ENCODE measurements at places on chromosomes 6 and 20.

DNA sequence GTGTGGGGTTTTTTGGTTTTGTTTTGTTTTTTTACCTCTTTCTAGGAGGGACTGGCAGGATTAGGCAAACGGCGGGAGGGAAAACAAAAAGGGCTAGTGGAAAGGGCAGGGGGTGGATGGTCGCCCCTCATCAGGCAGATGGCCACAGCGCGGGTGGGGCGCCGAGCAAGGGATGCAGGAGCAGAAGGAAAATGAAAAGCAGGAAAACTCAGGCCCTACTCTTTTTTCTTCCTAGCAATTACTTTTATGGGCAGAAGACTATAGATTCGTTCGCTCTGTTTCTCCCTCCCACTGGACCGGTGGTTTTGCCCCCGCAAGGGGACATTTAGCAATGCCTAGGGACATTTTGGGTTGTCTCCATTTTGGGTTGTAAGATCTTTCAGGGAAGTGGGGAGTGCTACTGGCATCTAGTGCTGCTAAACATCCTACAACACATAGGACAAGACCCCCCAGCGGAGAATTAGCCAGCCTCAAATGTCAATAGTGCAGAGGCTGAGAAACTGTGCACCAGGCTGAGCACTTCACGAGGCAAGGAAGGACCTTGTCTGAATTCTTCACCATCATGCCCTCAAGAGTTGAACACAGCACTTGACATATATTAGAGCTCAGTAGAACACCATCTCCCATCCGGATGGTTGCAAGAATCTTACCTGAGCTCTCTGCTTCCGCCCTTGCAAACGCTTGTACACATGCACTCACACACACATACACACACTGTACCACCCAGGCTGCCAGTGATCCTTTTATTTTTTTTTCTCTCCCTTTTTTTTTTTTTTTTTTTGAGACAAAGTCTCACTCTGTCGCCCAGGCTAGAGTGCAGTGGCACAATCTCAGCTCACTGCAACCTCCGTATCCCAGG, 4.8 kb upstream of the ZMYND8 start:
- DNase-seq: no peak

- no peak for DNase-seq
Measured at GRCh38 chr6:137795501-137795900, 71.6 kb upstream of the TNFAIP3 start.

- DNase-seq: no peak
Measured at GRCh38 chr6:129632172-129632613, 77.8 kb downstream of the ARHGAP18 start.

DNA sequence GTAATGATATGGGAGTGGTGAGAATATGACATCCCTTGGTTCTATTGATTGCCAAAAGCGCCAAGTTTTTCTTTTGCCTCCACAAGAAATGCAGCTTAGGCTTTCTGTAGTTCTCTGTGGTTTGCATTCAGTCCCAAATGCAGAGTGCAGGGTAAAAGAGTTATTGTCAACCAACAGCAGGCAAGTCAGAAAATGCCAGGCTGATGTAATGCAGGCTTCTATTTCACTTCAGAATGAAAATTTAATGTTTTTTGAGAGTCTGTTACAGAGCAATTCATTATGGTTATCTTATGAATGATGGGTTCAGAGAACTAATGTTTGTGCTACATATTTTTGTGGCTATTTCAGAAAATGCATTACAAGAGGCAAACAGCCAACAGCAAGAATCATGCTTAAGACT, 293.5 kb downstream of the CENPW start:
- no peak for DNase-seq

DNA sequence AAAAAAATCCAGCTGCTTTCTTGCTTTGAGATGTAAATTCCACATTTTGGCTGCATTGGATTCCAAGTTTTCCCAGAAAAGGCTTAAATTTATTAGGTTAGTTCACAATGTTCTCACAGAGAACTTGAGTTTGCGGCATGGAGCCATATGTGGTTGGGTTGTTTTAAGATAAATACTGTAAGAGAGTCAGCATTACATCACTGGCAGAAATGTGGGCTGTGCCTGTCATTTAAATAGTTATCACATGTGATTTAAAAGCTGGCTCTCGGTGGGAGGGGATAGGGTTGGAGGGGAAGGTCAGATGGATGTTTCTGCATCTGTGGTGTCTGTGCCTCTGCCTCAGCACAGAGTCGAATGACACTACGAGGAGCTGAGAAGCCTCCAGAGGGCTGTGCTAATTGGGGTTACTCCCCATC, 73.8 kb upstream of the SCP2D1 start:
- peak; percentile 3 for DNase-seq

DNA sequence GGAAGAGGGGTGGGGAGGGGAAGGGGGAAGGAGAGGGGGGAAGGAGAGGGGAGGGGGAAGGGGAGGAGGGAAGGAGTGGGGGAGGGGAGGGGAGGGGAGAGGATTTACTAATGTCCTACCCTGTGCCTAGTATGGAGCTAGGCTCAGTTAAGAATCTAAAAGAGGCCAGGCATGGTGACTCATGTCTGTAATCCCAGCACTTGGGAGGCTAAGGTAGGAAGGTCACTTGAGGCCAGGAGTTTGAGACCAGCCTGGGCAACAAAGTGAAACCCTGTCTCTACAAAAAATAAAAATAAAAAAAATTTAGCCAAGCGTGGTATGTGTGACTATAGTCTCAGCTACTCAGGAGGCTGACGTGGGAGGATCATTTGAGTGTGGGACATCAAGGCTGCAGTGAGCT, 13.0 kb downstream of the UBE2J1 start:
- DNase-seq: no peak

DNA sequence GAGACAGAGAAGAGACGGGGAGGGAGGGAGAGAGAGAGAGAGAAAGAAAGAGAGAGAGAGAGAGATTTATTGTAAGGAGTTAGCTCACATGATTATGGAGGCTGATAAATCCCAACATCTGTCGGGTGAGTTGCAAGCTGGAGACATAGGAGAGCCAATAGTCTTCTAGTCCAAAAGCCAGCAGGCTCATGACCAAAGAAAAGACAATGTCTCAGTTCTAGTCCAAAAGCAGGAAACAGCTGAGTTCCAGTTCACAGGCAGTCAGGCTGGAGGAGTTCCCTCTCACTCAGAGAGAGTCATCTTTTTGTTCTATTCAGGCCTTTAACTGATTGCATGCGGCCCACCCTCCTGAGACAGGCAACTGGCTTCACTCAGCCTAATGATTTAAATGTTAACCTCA, 416.6 kb downstream of the PREX1 start:
- no peak for DNase-seq

DNA sequence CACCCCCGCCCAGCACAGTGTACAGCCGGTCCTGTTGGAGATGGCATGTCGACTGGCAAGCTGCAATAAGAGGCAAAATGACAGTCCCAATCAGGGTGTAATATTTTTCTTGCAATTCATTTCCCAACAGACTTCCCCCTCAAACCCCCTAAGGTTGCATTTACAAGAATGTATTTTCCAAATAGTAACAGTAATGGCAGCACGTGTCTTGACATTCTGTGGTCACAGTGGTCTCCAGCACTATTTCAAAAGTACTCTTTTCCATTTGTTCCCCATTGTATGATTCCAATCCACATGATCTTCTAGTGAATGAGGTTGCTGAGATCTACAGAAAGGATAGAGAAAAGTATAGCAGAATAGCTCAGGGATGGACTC, 97.8 kb upstream of the CARMIL1 start:
- no peak for DNase-seq

DNA sequence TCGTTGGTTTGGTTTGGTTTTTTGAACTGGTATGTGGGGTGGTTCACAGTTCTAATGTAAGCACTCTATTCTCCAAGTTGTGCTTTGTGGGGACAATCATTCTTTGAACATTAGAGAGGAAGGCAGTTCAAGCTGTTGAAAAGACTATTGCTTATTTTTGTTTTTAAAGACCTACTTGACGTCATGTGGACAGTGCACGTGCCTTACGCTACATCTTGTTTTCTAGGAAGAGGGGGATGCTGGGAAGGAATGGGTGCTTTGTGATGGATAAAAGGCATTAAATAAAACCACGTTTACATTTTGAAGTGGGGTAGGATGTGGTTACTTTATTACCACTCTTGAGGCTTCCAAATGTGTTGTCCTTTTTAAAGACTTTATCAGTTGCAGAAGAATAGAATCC, 168.0 kb downstream of the ZMYND8 start:
- no peak for DNase-seq

- no peak for DNase-seq
Measured at GRCh38 chr6:92408350-92408749, 1011.0 kb downstream of the EPHA7 start.

DNA sequence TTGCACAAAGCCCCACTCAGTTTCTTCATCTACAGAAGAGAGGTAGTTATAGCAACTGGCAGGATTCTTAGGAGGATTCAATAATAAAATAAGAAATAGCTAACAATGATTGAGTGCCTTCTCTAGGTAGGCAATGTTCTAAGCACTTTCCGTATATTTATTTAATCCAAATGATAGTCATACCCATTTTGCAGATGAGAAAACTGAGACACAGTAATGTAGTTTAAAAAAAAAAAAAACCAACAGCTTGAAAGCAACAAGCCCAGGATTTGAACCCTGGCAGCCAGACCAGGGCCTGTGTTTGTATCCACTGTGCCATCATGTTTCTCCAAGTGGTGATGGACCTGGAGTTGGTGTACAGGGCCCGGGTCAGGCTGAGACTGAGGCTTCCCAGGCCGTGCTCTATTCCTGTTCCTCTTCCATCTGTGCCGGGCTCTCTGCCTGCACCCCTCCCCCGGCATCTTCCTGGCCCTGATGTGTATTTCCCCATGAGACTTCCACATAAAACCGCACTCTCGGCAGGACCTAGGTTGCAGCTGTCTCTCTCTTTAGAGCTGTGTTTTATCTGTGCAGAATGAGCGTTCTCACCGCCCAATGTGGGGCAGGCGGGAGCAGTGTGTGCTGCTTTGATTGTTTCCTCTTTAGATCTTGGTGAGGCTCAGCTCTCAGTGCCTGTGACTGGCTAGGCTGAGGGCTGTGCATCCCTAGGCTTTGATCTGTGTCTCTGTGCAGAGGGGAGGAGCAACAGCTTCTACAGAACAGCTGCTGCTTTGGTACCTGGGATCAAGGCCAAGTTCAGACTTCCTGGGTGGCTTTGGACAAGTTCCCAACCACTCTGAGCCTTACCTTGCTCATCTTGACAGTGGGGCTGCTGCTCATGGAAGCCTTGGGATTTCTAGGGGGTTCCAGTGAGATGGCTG, 49.5 kb downstream of the TOX2 start:
- DNase-seq: no peak

- DNase-seq: no peak
Measured at GRCh38 chr20:13554076-13554475, 84.7 kb downstream of the TASP1 start.

DNA sequence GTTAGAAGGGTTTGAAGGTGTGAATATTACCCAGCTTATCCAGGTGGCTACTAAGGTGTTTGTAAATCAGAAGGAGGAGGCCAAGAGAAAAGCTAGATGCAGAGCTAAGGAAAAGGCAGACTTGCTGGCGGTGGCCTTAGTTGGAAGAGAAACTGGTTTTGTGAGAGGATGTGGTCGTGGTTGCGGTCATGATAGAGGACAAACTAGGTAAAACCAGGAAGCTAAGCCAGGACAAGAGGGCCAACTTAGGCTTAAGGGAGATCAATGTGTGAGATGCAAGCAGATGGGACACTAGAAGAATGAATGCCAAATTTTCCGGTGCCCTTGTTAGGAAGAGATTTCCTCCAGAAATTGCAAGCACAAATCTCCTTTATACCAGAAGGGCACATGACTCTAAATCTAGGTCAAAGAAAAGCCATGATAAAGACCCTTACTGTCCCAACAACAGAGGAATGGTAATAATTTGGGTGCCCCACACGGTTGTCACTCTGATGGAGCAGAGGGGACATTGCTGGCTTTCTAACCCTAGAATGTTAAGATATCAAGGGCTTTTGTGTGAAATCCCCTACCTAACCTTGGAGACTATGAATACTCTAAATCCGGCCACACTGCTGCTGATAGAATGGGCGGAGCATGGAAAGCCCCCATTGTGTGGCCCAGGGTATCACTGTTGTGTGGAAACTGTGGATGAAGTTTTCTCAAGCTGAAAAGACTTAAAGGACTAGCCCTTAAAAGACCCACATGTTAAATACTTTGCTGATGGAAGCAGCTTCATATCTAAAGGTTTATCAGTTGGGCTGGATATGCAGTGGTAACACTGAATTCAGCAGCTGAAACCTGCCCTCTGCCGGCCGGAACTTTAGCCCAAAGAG, 7.8 kb downstream of the IL22RA2 start:
- no peak for DNase-seq

DNA sequence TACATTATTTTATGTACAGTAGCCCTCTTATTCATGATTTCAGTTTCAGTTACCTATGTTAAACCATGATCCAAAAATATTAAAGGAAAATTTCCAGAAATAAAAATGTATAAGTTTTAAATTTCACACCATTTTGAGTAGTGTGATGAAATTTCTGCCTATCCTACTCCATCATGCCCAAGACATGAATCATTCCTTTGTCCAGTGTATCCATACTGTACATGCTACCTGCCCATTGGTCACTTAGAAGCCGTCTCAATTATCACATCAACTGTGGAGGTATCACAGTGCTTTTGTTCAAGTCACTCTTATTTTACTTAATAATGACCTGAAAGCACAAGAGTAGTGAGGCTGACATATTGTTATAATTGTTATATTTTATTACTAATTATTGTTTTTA, 32.3 kb upstream of the PLCB4 start:
- no peak for DNase-seq

- no peak for DNase-seq
Measured at GRCh38 chr20:40887105-40887504, 141.5 kb upstream of the TOP1 start.

DNA sequence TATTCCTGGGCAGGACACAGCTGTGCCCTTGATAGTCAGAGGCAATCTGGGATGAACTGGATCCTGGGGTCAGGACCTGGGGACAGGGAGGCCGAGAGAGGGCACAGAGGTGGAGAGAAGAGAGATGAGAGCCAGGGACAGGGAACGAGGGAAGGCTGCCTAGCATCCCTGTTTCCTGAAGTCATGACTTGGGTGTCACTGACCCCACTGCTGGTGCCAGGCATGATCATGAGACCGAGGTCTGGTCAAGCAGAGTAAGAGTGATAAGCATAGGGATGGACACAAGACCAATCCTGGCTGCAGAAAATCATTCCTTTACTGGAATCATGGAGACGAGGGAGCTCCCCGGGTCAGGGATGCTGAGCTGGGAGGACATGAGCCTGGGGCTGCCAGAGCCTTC, 36.1 kb downstream of the FAM110A start:
- no peak for DNase-seq

GRCh38 chr6:150689900-150690590, 90.4 kb downstream of the PLEKHG1 start:
- no peak for DNase-seq

GRCh38 chr6:76465410-76465809, 392.9 kb upstream of the IMPG1 start:
- no peak for DNase-seq

GRCh38 chr6:116033687-116034303, 26.9 kb downstream of the FRK start:
- no peak for DNase-seq

DNA sequence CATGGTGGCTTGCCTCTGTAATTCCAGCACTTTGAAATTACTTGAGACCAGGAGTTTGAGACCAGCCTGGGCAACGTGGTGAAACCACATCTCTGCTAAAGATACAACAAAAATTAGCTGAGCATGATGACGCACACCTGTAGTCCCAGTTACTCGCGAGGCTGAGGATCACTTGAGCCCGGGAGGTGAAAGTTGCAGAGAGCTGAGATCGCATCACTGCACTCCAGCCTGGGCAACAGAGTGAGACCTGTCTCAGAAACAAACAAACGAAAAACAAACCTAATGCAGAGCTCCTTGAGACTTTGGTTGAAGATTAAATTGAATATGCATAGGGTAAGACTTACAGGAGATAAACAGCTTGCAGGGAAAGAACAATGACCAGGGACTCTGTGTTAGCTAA, 80.8 kb downstream of the SCAF8 start:
- no peak for DNase-seq

GRCh38 chr6:158669145-158670035, 19.5 kb downstream of the SYTL3 start:
- DNase-seq: no peak

Data from NCI-H1694 treated with DMSO at 0.1 percent for 48 hours (cell line).